ENCODE measurements at places on chromosomes 16 and 17.
A peak's percentile ranks its signal among the peaks of the same experiment; 100 is the strongest.

DNA sequence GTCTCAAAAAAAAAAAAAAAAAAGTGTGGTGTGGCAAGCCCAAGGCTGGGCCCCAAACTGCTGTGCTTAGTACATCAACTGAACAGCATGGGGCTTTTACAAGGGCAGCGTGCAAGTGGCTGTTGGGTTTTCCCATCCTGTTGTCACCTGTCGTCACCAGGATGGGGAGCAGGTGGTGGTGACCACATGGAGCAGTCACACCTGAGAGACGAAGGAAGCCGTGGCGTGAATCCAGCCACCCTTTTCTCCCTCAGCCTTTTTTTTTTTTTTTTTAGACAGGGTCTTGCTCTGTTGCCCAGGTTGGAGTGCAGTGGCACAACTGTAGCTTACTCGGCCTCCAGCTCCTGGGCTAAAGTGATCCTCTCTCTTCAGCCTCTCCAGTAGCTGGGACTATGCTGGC, 4.1 kb upstream of the MRPL58 start:
- DNase-seq: no peak

DNA sequence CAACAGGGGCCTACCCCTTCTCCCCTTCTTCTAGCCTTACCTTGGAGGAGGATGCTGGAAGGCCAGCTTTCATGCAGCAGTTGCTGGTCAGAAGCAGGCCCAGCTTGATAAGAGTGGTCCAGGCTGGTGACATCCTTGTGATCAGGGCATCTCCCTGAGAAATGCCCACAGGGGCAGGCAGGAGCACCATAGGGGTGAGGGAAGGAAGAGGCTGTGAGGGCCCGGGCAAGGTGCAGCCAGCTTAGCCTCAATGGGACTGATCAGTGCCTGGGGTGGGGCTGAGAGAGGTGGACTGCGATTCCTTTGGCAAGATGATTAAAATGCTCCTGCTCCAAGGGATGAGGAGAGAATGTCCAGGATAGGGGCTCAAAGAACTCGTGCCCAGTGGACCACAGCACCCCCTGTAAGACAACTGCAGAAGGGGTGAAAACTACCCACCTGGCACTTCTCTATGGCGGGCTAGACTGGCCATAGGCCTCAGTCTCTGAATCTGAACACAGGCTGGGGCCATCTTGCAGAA, 9.5 kb upstream of the GALK1 start:
- no peak for DNase-seq

GRCh38 chr16:75225092-75225491, 6.3 kb downstream of the CTRB1 start:
- no peak for DNase-seq

DNA sequence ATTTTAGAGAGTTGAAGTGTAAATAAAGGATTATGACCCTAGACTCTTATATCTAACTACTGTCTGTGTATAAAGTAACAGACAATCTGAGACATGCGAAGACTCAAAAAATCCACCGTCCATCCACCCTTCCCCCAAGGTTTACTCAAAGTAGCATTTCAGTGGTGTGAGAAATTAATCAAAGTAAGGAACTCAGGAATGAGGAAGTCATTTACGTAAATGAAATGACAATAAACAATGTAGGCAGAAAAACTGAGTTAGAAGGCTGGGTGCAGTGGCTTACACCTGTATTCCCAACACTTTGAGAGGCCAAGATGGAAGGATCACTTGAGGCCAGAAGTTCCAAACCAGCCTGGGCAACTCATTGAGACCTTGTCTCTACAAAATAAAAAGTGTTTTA, 19.8 kb upstream of the NTN1 start:
- DNase-seq: no peak

- no peak for DNase-seq
Observed at GRCh38 chr17:32759476-32759875, 117.4 kb downstream of the MYO1D start.

GRCh38 chr17:78219396-78220150, 5.5 kb downstream of the BIRC5 start:
- no peak for DNase-seq

DNA sequence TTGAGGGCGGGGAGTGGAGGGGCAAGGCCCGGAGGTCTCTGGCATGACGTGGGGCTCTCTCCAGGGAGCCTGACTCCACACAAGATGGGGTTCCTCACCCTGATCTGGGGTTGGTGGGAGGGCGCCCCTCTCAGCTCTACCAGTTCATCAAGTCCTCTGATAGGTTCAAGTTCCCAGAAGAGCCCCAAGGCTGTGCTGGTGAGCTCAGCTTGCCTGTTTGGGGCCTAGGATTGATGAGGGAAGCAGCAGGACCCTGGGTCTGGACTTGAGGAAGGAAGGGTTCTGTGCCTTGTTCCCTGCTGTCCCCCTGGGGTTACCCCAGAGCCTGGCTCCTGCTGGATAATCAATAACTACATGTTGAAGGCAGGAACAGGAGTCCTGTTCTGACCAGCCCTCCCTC, 3.5 kb downstream of the MGAT5B start:
- no peak for DNase-seq

- no peak for DNase-seq
Observed at GRCh38 chr16:89123831-89124100, 30.1 kb downstream of the ACSF3 start.

DNA sequence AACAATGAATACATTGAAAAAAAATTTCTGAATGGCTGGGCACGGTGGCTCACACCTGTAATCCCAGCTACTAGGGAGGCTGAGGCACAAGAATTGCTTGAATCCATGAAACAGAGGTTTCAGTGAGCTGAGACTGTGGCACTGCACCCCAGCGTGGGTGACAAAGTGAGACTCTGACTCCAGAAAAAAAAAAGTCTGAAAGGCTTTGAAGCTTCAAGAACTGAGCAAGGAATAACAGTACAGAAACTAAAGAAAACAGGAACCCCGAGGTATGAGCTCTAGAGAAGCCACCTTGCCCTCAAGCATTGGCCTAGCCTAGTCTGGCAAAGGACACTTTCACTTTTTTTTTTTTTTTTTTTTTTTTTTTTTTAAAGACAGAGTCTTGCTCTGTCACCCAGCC, 45.0 kb downstream of the TEX2 start:
- no peak for DNase-seq

- no peak for DNase-seq
Observed at GRCh38 chr16:87424266-87424665, 32.1 kb downstream of the MAP1LC3B start.

DNA sequence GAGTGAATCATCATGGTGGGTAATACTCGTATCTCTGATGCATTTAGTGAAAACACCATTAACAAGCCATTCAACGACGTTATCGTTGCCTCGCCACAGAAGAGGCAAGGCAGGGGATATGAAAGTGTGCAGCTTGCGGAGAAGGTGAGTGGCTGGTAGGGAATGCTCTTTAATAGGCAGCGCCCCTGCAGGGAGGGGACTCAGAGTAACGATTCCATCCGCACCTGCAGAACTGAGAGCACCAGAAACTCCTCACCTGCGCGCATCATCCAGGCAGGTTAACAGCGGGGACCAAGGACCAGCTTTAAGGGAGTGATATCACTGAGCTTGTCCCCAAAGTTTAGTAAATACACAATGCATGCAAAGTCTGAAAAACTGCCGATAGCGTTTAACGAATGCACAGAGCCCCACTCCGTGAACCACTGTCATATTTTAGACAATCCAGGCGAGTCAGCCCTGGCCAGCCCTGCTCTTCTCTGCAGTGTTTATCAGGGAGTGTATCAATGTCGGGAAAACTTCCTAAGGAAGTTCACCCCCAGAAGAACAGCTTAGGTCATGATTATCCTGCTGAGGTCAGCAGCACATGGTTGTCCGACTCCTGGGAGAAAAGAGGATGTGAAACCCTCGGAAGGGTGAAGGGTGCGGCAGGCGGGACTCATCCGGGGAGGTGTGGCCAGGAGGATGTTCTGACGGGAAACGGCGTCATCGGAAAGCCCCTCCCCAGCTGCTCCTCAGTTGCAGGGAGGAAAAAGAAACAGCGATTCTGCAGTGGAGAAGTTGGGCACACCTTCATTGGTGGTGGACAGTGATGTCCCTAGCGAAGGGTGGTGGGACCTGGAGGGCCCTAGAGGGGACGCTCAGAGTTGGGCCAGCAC, 68.5 kb upstream of the DNAH17 start:
- peak; percentile 8 for DNase-seq

DNA sequence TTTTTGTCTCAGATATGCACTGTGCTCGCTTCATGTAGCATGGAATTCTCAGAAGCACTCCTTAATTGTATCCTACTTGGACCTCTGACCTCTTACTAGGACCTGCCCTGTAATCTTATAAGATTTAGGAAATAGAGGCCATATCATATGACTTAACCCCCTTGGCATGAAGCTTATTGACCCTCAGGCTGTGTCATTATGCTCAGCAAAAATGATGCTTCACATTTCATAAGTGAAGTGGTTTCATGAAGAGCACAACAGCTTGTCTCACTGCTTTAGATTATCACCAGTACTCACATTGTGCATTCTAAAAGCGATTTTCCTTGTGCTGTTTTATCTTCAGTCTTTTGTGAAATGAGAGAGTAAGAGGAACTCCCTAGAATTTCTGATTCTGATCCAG, 6.4 kb downstream of the PHKB start:
- DNase-seq: no peak

GRCh38 chr16:13291591-13292333, 390.4 kb downstream of the SHISA9 start:
- DNase-seq: no peak

DNA sequence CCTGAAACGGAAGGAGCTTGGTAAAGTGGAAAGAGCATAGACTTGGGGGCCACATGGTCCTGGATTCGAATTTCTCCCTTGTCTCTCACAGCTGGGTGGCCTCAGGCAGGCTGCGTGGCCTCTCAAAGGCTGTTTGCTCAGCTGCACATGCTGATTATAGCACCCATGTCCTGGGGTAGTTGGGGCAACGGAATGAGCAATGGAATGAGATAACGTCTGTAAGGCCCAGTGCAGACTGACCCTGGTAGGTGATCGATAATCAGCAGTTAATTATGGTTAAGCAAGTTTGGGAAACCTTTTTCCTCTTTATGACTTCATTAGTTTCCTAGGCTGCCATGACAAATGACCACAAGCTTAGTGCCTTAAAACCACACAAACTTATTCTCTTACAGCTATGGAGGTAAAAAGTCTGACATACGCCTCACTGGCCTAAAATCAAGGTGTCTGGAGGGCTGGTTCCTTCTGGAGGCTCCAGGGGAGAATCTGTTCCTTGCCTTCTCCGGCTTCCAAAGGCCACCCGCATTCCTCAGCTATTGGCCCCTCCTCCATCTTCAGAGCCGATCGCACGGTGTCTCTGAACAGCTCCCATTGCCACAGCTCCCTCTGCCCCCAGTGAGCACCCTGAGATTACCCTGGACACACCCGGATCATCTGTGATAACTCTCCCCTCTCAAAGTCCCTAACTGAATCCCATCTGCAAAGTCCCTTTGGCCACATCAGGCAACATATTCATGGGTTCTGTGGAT, 294.9 kb upstream of the FOXF1 start:
- DNase-seq: no peak

GRCh38 chr16:49857423-49858181, 1.7 kb upstream of the ZNF423 start:
- peak; percentile 49 for DNase-seq

DNA sequence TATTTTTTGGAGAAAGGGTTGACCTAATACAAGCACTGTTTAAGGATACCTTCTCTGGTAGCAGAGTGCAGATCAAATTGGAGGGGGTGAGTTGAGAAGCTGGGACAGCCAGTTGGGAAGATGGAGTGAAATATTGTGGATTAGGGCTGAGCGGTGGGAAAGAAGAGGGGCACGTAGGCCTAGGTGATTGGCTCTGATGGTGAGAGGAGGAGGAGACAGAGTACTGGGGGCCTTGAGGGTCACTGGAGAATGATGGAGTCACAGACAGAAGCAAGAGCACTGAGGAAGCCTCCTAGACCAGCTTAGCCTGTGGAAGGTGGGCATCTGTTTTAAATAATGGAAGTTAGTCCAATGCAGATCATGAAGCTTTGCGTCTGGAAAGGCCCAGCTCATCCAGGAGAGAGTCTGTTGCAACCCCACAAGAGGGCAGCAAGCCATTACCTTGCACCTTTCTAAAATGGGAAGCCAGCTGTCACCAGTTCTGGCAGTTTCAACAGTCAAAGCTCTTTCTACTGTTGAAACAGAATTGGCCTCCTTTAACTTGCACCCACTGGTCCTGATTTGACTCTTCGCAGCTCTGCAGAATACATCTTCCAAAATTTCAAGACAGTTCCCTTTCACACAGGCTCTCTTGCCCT, 11.8 kb downstream of the SLC9A5 start:
- peak; percentile 68 for DNase-seq

Measured in astrocyte of the spinal cord (primary cell).